ENCODE measurements at places on chromosomes 3 and 15.
A peak's percentile ranks its signal among the peaks of the same experiment; 100 is the strongest.

- no peaks in the 10 kb centered on the region for H3K27me3 ChIP-seq
- no peak for DNase-seq
- no peak overlapping the region for H3K4me3 ChIP-seq
- H3K36me3 ChIP-seq: no peaks in the 10 kb centered on the region
These were observed 353.6 kb upstream of the SLCO3A1 start for GRCh38 chr15:91499774-91500383.

- H3K27me3 ChIP-seq: no peaks in the 10 kb centered on the region
- H3K4me3 ChIP-seq: no peak overlapping the region
- no peaks in the 10 kb centered on the region for H3K36me3 ChIP-seq
- H3K27ac ChIP-seq: no peak overlapping the region
- peak; percentile 73 for DNase-seq
These were observed 7.5 kb upstream of the PHLDB2 start for GRCh38 chr3:111851511-111851954.

GRCh38 chr15:70251246-70251990, 153.7 kb upstream of the TLE3 start:
- no peak overlapping the region for H3K4me3 ChIP-seq
- no peaks in the 10 kb centered on the region for H3K4me1 ChIP-seq
- H3K27me3 ChIP-seq: peaks cover 40% of the 10 kb centered on the region
- H3K36me3 ChIP-seq: no peaks in the 10 kb centered on the region
- DNase-seq: no peak

DNA sequence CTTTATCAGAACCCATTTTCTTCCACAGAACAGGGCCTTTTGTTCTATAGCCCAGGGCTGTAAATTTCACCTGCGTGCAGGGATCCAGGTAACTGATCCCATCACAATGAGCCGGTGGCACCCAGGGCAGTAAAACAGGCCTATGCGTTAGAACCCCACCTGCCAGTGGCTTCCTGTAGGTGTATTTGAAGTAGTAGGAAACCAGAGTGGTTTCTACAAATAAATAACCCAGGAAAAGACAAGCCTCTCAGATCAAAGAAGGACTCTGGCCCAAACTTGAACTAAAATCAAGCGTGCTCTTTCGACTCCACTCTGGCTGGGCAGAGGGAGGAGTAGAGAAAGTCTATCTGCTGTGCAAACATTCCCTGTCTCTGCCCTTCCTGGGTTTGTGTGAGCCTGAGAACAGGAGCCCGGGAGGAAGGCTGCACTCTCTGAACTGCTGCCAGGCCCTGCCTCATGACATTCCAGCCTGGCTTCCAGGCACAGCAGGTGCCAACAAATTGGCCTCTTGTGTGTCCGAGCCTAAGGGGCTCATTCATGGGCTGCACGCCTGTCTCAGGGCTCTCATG, 77.7 kb downstream of the CEMIP start:
- H3K4me1 ChIP-seq: peaks cover 4% of the 10 kb centered on the region
- DNase-seq: no peak
- peaks cover 67% of the 10 kb centered on the region for H3K36me3 ChIP-seq
- no peaks in the 10 kb centered on the region for H3K27me3 ChIP-seq
- H3K4me3 ChIP-seq: no peak overlapping the region

- H3K27ac ChIP-seq: no peak overlapping the region
- peak; percentile 26 for DNase-seq
- no peak overlapping the region for H3K4me3 ChIP-seq
- H3K4me1 ChIP-seq: peaks cover 5% of the 10 kb centered on the region
- H3K36me3 ChIP-seq: no peaks in the 10 kb centered on the region
These were observed 423.5 kb downstream of the TUSC7 start for GRCh38 chr3:117133066-117133465.

DNA sequence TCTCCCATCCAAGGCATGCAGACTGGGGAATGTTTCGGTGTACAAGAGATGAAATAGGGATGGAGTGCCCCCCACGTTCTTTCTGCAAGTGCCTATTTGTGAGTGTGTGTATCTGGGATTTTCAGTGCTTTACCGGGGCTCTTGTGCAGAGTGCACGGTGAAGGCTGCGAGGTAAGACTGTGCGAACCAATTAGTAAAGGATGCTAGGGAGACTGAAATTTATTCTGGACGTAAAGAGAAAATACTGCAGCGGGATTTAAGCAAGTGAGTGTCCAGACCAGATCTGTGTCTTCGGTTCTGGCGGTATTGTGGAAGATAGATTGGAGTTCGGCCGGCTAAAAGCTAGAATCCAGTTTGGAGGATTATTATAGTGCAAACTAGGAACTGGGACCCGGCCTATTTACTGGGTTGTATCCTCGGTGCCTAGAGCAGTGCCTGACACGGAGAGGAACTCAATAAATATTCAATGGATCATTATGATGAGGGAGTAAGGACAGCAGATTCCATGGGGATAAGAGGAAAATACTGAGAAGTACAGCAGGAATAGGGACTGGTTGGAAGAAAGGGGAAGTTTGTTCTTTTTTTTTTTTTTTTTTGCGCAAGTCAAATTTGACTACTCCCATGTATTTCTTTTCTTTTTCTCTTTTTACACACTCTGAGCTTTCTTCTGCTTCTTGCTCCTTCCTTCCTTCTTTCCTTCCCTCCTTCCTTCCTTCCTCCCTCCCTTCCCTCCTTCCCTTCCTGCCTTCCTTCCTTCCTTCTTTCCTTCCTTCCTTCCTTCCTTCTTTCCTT, 580 bp upstream of the MAGEF1 start:
- H3K27me3 ChIP-seq: no peaks in the 10 kb centered on the region
- DNase-seq: no peak
- peak overlapping the region; percentile 47 for H3K27ac ChIP-seq

DNA sequence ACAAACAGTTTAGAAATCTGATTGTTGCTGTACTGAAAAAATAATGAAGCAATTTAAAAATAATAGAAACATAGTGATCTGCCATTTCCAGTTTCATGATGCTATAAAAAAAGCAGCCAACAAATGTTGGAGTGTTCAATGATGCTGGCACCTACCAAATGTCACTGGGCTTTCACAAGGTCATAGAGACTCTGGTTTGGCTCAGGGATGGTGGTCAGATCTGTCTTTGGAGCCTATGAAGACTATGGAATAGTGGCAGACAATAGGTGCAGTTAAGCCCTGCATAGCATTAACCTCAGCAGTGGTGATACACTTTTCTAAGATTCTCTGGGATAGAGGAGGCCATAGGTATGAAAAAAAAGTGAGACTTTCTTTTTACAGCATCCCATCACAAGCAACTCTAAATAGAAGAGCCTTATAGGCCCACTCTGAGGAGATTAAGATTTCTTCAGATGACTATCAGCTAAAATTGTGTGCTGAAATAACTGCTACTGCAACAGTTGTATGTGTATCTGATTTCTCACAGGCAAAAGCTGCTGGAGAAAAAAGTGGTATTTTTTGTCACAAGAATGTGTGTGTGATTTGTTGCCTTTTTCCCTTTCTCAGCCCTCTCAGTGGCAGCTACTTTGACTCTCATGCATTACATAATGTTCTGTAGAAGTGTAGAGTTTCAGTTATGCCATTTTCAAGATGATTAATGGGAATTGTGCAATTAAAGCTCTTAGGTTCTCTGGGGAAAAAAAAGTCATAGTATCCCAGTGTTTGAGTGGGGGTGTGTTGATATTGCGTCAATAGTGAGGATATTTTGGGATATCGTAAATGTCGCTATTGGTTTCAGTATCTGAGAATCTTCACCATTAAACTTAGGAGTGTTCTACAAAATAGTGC, 137.4 kb downstream of the MBNL1 start:
- DNase-seq: peak; percentile 87
- H3K27ac ChIP-seq: peak overlapping the region; percentile 49
- H3K36me3 ChIP-seq: no peaks in the 10 kb centered on the region
- peaks cover 11% of the 10 kb centered on the region for H3K4me1 ChIP-seq

GRCh38 chr15:62483814-62484213, 318.7 kb upstream of the C2CD4B start:
- no peak overlapping the region for H3K27ac ChIP-seq
- no peak overlapping the region for H3K4me3 ChIP-seq
- DNase-seq: peak; percentile 21
- no peaks in the 10 kb centered on the region for H3K27me3 ChIP-seq

GRCh38 chr15:52529341-52529924, 753 bp upstream of the MYO5A start:
- DNase-seq: no peak
- no peaks in the 10 kb centered on the region for H3K36me3 ChIP-seq
- peaks cover 8% of the 10 kb centered on the region for H3K27me3 ChIP-seq
- H3K4me3 ChIP-seq: peak overlapping the region; percentile 75
- H3K27ac ChIP-seq: peak overlapping the region; percentile 25
